Stimulated activated CD8-positive, alpha-beta memory T cell treated with anti-CD3 and anti-CD28 coated beads, Interleukin-7, amount 100 ng/mL, for 1 hour (primary cell): ENCODE measurements at places on chromosomes 11 and 22.
A peak's percentile ranks its signal among the peaks of the same experiment; 100 is the strongest.

- DNase-seq, result no peak
Measured at GRCh38 chr22:47300698-47301405, 538.4 kb downstream of the TBC1D22A start.

GRCh38 chr11:74731301-74732094, at the start of gene CHRDL2:
CHRDL2 (minus strand) TSS chr11:74731426; CDS start chr11:74730888, 538 bp downstream.
- DNase-seq, result no peak

GRCh38 chr11:97548280-97548679, 1158.5 kb downstream of the JRKL start:
- DNase-seq, result no peak

- no peak for DNase-seq
Measured at GRCh38 chr11:130166457-130166784, 6.8 kb downstream of the ST14 start.

DNA sequence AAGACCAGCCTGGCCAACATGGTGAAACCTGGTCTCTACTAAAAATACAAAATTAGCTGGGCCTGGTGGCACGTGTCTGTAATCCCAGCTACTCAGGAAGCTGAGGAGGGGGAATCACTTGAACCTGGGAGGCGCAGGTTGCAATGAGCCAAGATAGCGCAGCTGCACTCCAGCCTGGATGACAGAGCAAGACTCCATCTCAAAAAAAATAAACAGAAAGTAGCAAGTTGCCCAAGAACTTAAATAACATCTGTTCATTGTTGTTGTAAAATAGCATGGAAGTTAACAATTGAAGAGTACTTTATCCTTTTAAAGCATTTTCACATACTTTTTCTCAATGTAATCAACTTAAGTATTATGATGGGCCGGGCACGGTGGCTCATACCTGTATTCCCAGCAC, 5.7 kb downstream of the AMBRA1 start:
- no peak for DNase-seq

DNA sequence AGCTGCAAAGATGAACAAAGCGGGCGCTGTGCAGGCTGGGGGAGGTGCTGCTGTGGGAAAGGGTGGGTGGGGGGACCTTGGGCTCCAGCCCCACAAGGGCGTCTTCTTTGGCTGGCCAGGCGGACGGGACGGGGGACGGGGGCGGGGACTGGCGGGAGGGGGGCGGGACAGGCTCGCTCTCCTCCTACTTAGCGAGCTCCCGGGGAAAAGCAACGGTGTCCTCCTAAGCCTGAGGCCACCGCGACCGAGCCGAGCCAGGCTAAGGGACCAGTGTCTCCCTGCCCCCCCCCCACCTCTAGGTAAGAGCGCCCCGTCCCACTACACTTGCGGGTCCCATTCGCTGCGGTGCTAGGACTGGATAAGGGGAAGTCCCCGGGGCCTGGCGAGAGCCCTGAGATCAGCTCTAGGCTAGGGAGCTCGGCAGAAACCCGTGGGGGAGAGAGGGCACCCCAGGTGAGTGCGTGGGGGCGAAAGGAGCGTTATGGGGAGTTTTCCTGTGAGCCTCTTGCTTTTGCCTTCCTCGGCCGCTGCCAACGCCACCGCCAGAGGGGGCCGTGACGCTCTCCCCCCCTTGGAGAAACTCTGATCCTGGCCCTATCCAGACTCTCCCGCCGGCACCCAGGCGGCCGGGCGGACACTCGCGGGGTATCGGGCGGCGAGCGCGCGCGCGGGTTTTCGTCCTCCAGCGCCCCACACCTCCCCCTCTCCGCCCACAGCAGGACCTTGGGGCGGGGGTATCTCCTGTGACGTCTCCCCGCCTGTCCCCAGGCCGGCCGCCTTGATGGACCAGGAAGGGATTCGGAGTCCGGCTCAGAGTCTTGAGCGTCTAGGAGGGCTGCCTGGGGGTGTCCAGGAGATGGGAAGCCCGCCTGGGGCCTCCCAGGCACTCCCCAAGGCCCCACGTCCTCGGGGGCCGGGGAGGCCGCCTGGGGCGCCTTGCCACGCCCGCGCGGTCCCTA, at the start of gene PHLDB1:
Gene PHLDB1 (plus strand): TSS at position 215 of the 959 bp plus-strand sequence. CDS start 6,222 bp downstream, outside the sequence.
- peak; percentile 17 for DNase-seq
